Stromal cell of bone marrow (primary cell): ENCODE measurements at places on chromosomes 3 and 15.

DNA sequence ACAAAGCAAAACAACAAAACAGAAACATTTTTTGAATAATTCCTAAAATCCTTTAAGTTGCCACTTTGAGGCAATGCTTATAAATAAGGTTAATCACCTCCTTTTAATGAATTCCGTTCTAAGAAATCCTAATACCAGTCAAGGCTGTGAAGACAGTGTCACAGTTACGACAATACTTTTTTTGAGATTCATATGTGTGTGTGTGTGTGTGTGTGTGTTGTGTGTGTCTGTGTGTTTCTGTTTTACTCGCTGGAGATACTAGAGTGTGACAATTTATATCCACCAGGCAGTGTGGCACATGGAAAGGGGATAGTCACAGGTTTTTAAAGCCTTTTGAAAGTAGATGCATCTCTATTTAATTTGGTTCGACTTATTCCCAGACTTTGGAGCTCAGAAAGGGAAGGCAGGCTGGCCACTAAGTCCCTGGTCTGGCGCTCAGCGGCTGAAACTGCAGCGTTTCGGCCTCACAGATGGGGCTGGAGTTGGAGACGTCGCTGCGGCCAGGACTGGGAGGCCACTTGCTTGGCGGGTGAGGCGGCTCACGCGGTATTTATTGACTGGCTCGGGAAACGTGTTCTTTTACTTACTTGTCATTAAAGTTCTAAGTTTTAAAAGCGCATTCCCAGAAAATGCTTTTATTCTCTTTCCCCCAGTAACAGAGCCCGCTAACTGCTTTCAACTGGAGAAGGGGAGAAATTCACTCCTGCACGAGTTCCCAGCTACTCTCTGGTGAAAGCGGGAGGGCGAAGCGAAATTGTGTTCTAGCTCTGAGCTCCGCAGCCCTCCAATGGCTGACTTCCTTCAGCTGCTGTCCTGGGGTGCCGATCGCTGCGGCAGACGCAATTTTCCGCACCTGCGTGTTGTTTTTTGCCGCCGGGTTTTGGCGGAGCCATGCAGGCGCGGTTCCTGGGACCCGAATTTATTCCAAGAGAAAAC is 13.7 kb downstream of the ZIC1 start:
- no peak for DNase-seq

DNA sequence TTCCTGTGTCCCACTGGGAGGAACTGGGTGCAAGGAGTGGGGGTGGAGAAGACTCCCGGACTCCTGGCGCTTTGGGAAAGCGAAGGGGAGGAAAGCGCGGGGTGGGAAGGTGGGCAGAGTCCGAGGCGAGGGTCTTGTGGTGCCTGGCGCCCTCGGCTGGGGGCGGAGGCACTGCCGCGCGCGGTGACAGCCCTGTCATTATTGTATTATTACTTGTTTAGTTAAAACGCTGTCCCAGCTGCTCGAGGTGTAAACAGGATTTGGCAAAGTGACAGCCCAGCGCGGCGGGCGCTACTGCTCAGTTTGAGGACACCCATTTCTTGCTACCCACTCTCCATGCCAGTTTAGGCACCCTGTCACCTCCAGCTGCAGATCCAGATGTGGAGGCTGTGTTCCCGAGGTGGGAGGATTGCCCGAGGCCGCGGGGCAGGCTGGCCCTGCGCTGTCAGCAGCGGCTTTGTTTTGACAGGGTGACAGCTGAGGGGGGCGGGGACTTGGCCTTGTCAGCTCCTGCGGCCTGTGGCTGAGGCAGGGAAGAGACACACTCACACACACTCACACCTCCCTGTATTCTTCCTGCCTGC is 1.0 kb downstream of the KAT2B start:
- DNase-seq: no peak

DNA sequence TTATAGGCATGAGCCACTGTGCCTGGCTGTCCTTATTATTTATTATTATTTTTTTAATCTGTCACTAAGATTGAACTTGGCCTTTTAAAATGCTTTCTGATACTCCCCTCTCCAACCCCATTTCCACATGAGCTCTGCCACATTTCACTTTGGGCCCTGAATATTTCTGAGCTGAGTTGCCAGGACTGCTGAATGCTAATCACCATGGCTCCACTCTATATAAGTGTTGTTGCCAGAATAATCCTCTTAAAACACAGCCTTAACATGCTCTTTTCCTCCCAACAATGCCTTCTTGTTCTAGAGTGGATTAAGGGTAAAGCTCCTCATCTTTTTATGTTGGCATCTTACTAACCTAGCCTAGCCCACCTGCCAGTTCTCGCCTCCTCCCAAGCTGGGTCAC is 124.4 kb downstream of the PDZRN3 start:
- no peak for DNase-seq

DNA sequence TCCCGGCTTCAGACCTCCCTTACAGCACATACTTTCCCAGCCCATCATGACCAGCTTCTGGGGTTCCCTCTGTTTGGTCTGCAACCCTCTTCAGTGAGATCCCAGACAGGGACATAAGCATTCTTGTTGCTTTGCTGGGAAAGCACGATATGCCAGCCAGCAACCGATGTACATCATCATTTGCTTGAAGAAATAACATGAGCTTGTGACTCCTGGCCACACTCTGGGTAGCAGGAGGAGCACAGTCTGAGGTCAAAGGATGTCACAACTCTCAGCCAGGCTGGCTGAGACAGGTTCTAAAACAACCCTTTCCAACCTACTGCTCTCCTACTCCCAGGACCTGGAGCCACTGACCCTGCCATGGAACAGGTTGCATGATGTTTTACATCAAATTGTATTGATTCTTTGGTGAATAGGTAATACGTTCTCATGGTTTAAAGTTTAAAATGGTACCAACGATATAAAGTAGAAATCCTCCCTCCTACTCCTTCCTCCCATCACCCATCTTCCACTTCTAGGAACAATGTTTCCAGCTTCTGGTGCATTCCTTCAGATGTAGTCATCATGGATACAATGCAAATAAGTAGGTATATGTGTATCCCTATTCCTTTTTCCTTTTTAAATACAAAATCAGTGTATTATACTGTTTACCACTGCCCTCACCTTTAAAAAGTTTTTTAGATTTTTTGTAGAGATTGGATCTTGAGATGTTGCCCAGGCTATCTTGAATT is 190.3 kb downstream of the OPA1 start:
- no peak for DNase-seq

DNA sequence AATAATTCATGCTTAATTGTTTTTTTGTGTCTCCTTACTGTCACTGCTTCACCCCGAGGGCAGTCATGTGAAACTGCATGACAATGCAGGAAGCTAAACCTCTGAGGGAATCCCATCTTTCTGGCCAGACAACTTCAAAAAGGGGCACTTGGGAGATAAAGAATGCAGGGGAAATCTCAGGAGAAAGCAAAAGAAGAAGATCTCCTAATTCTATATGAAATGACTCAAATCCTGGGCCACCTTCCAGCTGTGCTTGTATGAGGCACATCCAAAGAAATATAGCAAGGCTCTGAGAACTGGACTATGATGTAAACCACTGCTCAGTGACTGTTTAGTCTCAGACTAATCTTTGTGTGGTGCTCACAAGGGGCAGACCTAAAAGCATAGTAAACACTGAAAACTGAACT is 22.6 kb upstream of the UMPS start:
- peak; percentile 80 for DNase-seq

DNA sequence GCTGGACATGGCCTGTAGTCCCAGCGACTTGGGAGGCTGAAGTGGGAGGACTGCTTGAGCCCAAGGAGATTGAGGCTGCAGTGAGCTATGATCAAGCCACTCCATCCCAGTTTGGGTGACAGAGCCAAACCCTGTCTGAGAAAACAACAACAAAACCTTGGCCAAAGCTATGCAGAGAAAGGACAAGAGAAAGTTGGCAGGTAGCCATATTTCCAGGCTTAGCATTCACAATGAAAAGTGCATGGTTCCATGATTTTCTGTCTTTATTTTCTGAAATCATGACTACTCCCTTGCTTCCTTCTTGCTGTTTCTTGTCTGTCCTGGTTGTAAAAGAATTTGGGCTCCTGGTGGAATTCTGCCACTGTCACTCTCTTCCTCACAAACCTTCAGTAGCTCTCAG is 284.6 kb upstream of the C2CD4B start:
- no peak for DNase-seq

DNA sequence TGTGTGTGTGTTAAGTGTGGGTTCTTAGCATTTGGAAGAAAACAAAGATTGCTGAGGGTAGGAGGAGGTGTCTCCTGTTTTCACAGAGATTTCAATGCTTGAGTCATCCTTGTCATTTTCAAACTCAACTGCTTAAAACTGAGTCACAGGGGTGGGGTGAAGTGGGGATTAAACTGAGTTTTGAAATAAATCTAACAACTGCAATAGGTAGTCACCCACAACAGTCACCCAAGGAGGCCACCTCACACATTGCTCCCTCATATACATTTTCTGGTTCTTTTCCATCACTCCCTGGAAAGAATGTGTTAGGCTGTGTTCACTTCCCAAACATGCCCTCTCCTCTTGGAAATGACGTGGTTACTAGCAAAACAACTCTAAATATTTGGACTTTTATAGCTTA is 187.7 kb upstream of the CMC1 start:
- DNase-seq: peak; percentile 82

GRCh38 chr15:75208501-75209288 is 7.0 kb downstream of the C15orf39 start:
- no peak for DNase-seq

DNA sequence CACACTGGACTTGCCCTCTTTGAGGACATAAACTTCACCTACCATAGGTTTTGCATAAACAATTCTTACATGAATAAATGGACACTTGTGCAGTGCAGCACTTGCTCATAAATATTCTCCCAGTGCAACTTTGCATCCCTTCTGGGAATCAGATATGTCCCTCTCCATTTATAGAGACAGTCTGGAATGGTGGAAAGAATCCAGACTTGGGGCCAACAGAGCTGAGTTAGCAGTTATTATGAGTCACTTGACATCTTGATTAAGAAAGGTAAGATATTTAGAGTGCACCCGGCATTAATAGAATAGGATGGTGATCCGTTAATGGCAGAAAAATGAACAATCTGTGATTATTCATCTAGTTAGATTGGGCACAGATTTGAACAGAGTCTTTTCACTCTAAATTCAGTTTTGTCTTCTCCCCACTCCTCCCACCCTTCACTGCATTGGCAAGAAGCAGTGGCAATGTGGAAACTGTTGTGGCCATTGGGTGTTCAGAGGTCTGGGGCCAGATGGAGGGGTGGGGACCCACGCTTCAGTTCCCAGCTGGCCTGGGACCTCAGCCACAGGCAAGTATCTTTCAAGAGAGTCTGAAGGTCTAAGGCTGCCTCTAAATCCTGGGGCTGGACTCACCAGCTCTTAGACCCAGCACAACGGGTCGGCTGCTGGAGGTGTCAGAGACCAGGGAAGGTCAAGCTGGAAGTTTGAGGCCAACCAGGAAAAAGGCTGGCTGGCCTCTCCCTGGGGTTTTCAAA is 58.9 kb upstream of the KY start:
- no peak for DNase-seq

DNA sequence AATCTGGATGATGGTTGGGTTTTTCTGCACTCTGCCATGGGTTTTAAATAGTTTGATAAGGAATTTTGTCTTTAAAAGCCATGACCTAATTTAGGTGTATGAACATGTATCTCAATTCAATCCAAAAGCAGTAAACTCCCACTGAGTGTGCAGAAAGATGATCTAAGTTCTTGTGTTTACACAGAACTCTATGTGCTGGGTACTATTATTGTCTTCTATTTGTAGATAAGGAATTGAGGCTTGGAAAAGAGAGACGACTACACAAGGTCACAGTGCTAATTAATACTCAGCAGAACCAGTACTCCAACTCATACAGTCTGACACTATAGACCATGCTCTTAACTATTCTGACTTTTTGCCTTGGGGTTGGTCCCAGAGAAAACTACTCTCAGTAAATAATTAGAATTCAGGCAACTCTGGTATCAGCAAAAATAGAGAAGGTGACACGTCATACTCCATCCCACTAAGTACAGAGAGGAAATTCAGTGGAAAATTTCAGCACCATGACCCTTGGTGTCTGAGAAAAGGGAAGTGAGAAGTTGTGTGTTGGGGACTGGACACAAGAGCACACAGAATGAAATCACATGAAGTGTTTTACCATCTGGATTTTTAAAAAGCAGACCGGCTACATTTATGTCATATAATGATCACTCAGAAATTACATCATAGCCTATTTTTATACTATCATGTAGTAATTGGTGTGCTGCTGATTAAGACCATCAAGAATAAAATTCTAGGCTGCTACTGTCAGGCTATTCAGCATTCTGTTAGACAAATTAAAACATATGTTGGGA is 18.3 kb upstream of the MYH15 start:
- DNase-seq: no peak

GRCh38 chr15:35206060-35206675 is 121.1 kb upstream of the NANOGP8 start:
- no peak for DNase-seq

- no peak for DNase-seq
Measured at GRCh38 chr15:31526916-31527690, 200.5 kb downstream of the KLF13 start.

DNA sequence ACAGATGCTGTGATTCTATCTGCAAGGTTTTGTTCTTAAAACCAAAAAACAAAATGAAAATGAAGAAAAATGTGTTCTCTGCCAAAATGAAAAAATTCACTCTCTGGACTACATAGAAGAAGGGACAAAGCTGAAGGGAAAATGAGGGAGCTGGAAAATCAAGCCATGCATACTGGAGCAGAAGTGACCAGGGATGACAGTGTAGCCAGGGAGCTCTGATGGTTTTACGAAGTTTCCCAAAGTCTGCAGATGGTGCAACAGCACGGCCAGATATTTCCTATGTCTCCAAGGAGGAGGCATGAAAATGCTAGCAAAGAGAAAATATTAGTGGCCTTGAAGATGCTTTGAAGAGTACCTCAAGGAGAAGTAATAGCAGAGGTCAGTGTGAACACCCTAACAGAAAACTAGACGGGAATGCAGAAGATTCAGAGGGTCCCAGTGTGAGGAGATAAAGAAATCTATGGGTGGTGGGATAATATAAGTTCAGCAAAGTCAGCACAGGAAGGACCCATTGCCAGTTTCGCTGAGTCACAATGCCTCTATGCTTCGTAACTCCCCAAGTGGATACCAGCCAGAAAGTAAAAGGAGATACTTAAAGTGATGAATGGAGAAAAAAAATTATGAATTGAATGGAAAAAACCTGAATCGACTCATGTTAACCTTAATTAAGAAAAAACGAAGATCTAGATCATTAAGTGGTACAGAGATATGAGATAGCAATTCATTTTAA is 39.0 kb upstream of the POMGNT2 start:
- peak; percentile 73 for DNase-seq

DNA sequence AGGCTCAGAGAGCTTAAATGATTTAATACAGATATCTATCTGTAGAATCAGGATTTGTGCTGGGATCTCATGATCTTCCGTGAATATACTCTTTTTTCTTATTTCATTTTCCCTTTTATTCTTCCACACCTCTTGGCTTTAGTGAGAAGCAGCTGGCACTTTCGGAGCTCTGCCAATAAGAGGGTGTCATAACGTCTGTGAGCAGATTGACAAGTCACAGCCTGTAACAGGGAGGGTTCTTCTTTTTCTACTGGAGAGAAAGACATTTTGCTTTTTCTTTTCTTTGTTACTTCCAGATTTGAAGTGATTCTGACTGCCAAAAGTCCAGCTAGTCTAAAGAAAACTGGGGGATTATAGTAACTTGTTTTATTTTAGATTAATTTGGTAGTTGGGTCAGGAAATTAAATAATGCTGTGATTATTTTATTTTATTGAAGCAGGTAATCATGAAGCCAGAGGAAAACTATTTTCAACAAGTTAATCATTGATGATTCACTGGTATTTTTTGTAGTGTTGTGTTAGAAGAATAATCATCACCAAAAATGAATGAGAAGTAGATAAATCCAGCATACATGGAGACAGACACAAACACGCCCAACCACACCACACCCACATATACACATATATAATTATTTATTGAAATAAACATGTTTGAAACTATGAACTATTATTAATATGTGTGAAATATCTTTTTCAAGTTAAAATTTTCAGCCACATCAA is 69.8 kb downstream of the TNFAIP8L3 start:
- no peak for DNase-seq
